Activated CD4-positive, alpha-beta T cell treated with anti-CD3 and anti-CD28 coated beads, Interleukin-2, amount 10 ng/mL, durations not matched to agents 7 days and 5 days (primary cell): ENCODE measurements at places on chromosomes 2 and 18.

GRCh38 chr2:51597086-51597485, 565.2 kb upstream of the NRXN1 start:
- DNase-seq = no peak

- no peak for DNase-seq
Observed at GRCh38 chr2:179037807-179038206, 12.1 kb downstream of the CCDC141 start.

DNA sequence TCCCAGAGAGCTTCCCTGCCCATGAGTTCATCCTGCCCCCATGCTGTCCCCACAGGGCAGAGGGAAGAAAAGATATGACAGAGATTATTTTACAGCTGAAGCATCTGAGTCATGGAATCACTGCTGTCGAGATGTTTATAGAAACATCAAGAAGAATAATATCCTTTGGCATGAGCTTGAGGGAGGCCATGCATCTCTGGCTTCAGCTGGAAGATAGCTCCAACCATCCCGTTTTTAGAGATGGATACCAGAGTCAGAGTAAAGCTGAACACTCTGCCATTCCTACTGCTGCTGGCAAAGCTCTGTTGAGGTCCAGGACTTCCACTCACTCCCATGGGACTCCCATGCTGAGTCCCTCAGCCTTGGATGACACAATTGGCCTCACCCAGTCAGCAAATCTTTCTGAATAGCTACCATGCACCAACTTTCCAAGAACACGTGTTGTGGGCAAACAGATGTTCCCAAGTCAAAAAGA, 167.8 kb downstream of the TTC32 start:
- DNase-seq = no peak

DNA sequence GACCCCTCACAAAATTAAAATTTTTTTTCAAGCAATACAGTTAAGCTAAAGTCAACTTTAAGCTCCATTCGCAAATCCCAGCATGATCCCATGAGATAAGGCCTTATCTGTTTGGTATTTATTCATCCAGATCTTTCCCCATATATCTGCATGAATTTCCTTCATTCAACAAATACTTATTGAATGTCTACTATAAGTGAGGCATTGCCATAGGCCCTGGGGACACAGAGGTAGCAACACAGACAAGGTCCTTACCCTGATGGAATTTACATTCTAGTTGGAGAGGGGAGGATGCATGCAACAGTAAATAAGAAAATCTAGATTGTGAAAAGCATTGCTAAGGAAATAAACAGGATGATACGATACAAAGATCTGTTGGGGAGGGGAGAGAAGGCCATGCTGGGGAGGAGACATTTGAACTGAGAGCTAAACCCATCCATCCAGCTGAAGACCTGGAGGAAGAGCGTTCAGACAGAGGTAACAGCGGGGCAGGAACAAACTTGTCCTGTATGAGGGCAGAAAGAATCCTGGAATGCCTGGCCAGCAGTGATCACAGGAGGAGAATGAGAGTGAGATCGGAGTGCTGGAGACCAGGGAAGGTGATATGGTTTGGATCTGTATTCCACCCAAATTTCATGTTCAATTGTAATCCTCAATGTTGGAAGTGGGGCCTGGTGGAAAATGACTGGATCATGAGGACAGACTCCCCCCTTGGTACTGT, 71.6 kb downstream of the SDC1 start:
- DNase-seq = no peak

DNA sequence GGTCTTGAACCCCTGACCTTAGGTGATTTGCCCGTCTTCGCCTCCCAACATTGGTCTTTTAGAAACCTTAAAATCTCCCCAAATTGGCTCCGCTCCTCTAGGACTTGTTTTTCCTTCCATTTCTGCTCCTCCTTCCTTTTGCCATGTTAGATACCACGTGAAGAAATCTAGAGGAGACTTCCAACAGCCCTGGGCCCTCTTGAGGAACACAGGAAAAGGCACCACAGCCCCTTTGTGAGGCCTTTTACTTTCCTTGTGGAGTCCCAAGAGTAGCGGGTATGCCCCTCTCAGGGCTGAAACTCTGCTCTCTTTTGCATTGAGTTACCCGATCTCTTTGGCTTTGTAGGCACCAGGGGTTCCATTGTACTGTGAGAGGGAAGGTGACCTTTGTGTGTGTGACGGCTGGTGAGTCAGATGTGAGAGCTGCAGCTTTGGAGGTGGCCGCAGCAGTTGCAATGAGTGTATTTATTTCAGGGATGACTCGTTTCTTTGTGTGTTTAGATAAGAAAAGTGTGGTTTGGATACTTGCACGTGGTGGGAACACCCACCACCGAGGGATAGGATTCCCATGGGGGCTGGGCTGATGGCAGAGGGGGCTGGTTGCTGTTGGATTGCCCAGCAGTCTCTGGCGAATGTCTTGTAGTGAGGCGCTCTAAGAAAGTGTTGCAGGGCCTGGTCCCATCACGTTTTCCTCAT, 218.4 kb upstream of the HS6ST1 start:
- no peak for DNase-seq

DNA sequence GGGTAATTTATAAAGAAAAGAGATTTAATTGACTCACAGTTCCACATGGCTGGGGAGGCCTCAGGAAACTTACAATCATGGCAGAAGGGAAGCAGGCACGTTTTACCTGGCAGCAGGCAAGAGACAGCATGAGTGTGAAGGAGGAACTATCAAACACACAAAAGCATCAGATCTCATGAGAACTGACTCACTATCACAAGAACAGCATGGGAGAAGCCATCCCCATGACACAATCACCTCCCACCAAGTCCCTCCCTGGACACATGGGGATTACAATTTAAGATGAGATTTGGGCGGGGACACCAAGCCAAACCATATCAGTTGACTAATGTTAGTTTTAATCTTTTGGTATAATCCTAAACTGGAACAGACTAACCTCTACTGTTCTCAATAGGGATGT, 49.1 kb upstream of the CPO start:
- no peak for DNase-seq

- DNase-seq = no peak
Observed at GRCh38 chr18:69840445-69840844, 107.2 kb downstream of the CD226 start.

DNA sequence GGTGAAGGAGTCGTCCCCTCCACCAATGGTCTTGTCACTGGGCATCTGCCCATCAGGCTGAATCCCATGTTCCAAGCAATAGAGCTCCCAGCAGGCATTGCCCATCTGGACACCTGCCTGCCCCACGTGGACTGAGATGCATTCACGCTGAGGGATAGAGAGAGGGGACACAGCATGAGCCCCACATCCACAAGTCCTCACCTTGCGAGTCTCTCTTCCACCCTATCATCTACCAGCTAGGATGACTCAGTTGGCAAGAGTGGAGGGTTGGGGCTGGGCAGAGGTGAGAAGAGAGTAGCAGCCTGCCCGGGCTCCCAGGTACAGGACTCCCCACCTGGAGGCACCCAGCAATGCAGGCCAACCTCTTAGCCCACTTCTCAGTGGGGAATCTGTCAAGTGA, 959 bp upstream of the TUBA4B start:
- no peak for DNase-seq

DNA sequence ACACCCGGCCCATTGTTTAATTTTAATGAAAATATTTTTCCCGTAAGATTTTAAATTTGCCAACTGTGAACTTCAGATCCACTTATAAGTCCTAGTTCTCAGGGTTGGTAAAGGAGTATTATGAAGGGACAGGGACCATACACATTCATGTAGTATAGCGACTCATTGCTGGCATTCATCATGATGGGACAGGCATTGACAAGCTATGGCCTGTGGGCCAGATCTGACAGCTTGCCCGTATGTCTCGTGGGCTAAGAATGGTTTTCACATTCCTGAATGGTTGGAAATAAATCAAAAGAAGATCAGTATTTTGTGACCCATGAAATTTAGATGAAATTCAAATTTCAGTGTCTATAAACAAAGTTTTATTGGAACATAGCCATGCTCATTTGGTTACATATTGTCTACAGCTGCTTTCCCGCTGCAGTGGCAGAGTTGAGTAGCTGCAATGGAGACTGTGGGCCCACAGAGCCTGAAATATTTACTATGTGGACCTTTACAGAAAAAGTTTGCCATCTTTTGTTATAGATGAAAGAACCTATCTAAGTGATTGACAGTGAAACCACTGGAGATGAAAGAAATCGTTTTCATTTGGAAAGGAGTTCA, 4.1 kb downstream of the RAPGEF4 start:
- no peak for DNase-seq
